NCI-H345 (cell line): ENCODE measurements at places on chromosomes 5 and 9.

DNA sequence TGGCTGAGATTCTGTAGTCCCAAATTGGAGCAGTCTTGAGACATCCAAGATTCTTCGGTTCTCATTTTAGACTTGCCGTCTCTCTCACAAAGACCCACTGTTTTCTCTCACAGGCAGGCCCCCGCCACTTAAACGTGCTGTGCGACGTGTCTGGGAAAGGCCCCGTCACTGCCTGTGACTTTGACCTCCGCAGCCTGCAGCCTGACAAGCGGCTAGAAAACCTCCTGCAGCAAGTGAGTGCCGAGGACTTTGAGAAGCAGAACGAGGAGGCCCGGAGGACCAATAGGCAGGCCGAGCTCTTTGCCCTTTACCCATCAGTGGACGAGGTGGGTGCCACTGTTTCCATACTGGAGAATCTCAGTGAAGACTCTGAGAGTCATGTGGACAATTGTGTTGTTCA, 97.2 kb downstream of the DOCK8 start:
- DNase-seq: no peak

GRCh38 chr9:99127356-99128132, 22.6 kb downstream of the TGFBR1 start:
- no peak for DNase-seq

DNA sequence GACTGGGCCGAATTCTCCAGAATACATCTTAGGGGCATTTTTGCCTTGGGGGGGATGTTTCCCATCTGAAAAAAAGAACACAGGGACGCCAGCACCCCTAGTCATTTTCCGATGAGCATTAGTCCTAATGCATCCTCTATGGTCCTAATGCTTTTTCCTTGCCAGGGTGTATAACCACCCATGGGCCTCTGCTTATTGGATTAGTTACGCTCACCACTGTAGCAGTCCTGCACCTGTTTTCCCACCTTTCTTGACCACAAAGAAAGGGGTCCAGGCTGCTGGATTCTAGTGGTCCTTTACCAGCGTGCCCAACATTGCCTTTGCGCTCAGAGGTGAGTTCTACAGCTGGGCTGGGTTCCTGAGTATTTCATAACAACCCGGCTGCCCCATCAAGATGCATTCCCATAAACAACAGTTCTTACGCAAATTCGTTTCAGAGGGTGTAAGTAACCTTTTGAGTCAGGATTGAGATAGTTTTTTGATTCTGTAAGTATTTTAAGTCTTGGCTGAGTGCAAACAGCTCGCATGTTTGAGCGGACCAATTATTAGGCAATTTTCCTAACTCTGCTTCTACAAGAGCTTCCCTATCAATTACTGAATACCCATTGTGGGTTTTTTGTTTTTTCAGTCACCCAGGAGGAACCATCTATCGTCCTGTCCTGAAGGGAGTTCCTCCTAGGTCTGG, 135.1 kb downstream of the DROSHA start:
- no peak for DNase-seq

DNA sequence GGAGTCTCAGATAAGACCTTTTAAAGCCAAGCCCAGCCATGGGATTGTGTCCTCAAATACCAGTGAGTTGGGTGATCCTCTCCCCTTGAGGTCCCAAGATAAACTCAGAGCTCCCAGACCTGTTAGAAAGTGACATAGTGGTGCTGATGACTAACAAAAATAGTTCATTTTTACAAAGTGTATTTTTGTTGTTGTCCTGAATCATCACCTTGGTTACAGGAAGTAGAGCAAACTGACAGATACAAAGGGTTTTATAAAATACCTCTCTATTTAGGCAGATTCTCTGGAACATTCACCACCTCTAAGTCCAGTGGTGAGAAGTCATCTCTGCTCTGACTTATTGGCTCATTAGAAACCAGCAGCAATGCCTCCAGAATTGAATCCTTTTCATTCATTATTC, 259.3 kb downstream of the CEMIP2 start:
- no peak for DNase-seq

- no peak for DNase-seq
Observed at GRCh38 chr9:68904454-68904853, 109.5 kb downstream of the PRKACG start.

GRCh38 chr9:124778575-124779367, 1.8 kb downstream of the OLFML2A start:
- no peak for DNase-seq

- DNase-seq: no peak
Observed at GRCh38 chr9:25678147-25678666, at the start of gene TUSC1. TSS of gene TUSC1 (minus strand) at chr9:25678444. CDS start at chr9:25678312, 132 bp downstream.

DNA sequence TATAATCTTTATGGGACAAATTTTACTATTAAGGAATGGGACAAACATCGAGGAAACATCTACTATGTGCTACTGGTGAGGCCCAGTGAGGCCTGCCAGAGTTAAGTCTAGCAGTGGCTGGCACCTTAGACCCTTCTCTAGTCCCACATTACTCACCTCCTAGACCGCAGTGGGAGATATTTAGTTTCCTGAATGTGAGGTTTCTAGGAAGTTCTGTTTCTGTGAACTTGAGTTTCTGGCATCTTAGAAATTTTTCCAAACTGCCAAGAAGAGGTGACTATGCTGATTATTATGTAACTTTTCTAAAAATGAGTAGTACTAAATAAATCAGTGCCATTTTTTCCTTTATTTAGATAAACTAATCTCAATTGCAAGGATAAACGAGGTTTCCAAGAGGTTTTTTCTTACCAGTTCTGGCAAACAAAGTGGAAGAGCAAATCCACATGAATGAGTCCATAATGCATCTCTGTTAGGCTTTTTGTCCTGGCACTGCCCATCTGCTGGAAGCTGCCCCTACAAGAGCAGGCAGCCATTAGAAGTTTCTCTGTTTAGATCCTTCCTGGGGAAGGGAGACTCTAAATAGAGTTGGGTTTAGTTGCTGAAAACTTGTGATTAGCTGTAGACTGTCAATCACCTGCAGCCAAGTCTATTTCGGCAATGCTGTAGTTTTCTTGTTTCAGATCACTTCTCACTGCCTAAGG, 348.7 kb downstream of the MAN2A1 start:
- DNase-seq: no peak

DNA sequence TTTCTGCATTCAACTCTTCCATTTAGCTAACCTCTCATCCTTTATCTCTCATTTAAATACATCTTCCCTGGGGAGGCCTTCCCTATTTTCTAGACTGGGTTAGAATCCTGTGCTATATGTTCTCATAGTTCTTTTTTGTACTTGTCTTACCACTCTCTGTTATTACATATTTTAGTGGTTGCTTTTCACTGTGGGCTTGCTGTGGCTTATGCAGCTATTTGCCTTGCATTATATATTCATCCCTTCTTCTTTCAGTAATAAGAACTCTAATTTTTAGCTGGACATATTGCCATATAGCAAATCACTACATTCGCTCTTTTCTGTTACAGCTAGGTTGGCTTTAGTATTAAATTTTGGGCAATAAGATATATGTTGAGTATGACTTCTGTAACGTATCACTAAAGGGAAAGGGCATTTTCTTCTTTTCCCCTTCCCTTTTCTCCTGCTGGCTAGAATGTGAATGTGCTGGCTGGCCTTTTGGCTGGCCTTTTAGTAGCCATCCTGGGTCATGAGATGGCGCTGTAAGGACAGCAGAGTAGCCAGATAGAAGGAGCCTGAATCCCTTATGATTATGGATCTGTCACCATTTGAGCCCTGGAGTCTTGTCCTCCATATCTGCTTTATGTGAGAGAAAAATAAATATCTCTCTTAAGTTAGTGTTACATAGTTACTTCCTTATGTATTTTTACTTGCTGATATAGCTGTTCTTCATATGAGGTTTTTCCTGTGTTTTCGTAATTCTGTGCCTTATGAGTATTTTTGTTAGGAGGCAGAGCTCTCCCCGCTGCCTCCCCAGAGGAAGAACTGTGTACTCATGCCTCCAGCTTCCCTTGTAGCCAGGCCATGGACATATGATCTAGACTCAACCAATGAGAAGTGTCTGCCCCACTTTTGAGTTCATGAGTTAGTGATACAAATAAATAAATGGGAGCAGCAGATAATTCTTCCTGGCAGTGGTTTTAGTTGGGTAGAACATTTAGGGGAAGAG, 65.8 kb downstream of the NDUFAF2 start:
- no peak for DNase-seq

- no peak for DNase-seq
Observed at GRCh38 chr5:14407051-14407450, 174.5 kb upstream of the OTULINL start.

GRCh38 chr9:4892501-4893194, 92.4 kb upstream of the JAK2 start:
- no peak for DNase-seq

DNA sequence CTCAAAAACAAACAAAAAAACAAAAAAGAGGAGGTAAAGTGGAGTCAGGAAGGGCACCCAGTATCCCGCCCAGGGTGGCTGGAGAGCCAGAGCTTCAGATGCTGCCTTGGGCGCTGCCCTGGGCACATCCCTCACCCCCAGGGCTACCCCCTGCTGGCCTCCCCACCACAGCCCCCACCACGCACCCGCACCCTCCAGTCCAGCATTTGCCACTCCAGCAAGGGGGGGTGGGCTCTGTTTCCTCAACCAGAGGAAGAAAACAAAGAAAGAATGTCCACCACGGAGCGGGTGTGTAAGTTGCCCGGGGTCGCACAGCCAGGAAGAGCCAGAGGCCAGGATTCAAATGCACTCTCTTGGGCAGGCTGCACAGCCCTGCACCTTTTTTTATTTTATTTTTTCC, 86.1 kb downstream of the NTNG2 start:
- no peak for DNase-seq

DNA sequence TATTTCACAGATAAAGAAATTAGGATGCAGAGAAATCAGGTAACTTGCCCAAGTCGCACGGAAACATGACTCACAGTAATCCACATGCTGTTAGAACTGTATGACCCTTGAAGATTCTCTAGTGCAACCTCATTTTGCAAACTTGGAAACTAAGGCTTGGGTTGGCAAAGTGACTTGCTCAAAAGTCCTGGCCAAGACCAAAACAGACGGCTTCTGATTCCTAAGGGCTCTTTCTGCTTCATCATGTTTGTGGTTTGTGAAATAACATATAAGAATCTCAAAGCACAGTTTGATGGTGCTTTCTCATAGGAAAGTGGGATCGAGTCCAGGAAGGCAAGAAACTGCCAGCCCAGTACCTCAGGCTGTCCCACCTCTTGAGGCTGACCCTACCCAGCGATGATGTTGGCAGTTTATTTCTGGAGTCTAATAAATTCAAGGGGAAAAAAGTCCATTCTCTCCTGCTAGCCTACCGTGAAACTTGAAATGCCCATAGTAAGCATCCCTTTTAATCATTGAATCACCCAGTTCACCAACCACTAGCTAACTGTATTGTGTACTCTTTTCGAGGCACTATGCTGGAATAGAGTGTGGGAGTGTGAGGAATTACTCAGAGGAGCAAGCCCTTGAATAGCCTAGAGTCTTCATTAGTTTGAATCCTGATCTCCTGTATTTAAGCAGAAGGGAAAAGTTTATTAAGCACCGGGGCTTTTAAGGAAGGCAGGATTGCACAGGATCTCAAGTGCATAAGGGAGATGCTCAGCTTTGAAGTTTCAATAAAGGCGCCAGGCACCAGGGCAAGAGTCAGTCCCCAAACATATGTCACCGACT, 14.1 kb downstream of the CAPSL start:
- DNase-seq: no peak

DNA sequence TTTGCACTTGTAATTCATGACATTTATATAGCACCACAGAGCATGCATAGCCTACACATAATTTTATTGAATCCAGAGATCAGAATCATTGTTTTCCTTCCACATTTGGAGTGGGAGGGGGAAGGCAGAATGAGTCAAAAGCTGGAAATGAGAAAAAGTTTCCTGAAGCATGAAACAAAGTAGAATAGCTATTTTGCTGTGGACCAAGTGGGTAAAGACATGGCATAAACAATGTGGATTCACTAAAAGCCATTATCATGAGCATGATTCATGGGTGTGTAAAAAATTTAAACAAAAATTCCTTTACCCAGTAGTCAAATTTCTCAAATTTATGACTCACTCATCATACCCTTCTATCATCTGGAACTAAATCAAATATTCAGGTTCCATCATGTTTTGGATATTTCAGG, 97.9 kb downstream of the YIPF5 start:
- DNase-seq: no peak

GRCh38 chr5:141637123-141637766, 448 bp downstream of the RELL2 start:
- peak; percentile 55 for DNase-seq

GRCh38 chr5:40494631-40495236, 185.0 kb upstream of the PTGER4 start:
- DNase-seq: no peak

DNA sequence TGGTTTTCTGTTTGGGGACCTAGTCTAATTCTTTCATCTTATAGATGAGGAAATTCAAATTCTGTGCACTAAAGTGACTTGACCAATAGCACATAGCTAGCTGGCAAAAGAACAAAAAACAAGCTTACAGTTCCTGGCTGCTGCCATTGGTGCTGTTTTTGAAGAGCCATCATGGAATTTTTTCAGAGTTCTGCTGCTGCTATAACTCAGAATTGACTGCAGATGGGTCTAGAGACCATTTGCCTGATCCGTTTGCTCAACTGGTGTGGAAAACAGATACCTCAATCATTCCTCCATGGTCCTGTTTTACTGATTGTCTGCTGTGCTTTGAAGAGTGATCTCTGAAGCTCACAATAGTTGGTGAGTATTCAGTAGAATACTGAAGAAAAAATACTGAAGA, 15.2 kb downstream of the FBXL7 start:
- DNase-seq: no peak

DNA sequence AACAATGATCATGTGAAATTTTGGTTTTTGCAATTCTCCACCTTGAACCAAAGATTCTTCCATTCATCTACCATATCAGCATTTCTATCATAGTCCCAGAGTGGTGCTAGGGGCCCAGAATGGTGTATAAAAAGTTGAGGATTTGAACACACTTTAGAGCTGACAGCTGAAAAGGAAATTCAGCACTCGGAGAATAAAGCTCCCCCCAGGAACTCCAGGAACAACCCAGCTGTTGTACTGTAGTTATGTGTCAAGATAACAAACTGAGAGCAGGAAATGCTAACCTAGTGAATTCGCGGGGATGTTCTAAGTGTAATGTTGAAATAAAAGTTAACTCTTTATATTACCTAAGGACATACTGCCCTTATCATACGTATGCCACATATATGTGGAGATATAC, 216.7 kb downstream of the NFIB start:
- peak; percentile 41 for DNase-seq

- no peak for DNase-seq
Observed at GRCh38 chr9:76486151-76486550, 27.2 kb downstream of the GCNT1 start.

DNA sequence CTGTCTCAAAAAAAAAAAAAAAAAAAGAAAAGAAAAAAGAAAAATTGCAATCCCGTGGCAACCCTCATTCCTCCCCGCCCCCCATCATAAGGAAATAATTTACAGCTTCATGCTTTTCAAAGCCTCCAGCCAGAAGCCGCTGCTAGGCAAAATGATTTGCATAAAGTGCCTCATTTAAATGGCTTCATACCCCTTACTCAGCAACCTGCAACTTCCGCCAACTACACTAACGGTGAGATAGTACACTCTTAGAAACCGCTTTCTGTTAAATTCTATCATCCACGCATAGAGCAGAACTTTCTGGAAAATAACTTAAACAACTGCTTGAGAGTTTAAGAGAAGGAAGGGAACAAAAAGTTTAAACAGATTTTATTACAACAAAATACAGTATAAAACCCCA, 17.8 kb downstream of the SERINC5 start:
- DNase-seq: no peak

- no peak for DNase-seq
Observed at GRCh38 chr5:66680804-66681203, 84.6 kb downstream of the MAST4 start.

GRCh38 chr9:128773049-128773448, 1.3 kb upstream of the ZER1 start:
- DNase-seq: no peak

- no peak for DNase-seq
Observed at GRCh38 chr5:151084363-151084762, 3.5 kb upstream of the TNIP1 start.

GRCh38 chr9:107043886-107044285, 180.9 kb downstream of the ZNF462 start:
- no peak for DNase-seq
